Esophagus muscularis mucosa (tissue), 4 donors: ENCODE measurements at places on chromosomes 6 and 20. TPM values are rescaled to one million over a fixed set of nuclear protein-coding genes. Genes with fewer than 3 reads are reported as not detected.

DNA sequence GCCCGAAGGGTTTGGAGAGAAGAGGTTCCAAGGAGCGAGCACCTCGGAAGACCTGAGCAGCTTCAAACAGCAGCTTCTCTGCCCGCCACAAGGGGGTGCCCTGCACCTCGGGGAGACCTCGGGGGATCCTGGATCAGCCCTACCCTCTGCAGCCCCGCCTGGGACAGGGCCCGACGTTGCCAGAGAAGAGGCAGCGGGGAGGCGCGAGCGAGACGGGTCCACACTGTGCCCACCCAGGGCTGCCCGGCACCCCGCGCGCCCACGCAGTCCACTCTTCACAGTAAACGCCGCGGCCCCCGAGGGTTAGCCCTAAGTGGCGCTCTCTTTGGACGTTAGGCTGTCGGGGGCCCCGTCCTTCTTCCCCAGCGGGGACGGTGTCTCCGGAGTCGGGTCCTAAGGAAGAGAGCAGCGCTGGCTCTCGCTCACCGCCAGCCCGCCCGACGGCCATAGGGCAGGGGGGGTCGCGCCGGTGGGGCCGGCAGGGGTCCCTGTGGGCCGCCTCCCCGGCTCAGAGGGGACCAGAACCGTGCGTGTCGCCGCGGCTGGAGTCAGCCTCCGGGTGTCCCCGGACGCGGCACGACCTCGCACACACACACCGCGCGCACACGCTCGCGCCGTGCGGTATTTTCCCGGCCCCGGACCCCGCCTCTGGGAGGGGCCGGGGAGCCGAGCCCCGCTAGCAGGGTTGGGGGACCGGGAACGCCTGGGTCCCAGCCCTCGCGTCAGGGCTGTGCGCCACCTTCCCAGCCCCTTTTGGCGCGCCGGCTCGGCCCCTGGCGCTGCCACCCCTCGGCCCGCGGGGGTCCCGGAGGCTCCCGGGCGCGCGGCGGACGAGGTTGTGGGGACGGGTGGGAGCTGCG lies 929 bp downstream of the CDH22 start:
- no peak for DNase-seq

The PSORS1C2 gene
- total RNA-seq = not detected

The COL11A2 gene
- total RNA-seq = not detected

GRCh38 chr20:64036346-64037198 lies 590 bp downstream of the C20orf204 start:
- no peak for DNase-seq

The PI16 gene
- total RNA-seq = 57.0 TPM

- no peak for DNase-seq
Observed at GRCh38 chr6:105600336-105601260, 197.7 kb upstream of the PREP start.

The PDYN gene
- total RNA-seq = not detected

DNA sequence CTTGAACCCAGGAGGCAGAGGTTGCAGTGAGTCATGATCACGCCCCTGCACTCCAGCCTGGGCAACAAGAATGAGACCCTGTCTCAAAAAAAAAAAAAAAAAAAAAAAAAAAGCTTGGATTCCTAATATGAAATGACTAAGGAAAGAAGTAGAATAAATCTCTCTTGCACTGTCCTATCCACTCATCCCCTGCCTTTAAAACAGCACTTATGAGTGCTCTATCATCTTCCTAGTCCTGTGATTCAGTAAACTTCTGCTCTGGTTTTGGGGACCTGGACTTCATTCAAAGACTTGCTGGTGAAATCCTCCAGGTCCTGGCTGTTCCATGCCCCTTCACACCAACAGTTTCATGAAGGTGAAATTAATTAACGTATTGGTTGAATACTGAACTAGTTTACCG lies 29.6 kb downstream of the TNFAIP3 start:
- no peak for DNase-seq

DNA sequence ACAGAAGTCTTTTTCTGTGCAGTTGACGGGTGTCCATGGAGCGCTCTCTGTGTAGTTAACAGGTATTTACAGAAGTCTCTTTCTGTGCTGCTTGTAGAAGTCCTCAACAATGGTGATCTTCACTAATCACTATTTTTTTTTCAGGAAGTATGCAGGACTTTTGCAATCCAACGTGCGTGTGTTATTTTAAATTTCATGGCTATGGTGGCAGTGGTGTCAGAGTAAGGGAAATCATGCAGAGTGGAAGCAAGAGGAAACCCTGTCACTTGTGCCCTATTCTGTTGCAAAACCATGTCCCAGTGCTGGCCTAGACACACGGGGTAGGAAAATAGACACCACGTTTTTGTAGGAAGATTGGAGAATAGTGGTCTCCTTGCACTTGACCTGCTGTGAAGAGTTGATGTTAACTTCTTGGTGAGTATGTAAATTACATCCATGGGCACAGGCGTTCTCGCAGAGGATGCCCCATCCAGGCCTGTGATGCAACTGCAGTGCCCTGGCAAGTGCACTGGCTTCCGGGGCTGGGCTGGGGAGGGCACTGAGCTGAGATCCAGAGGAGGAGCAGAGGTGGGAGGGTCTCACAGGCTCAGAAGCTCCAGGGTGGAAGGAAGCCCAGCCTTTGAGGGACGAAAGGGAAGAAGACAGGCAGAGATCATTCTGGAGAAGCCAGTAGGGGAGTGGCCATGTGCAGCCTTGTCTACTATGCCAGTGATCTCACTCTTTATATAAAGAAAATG lies 146.5 kb downstream of the SYCP2 start:
- peak; percentile 84 for DNase-seq

The PRND gene
- total RNA-seq = not detected

- no peak for DNase-seq
Observed at GRCh38 chr6:33610779-33611732, 10.1 kb upstream of the ITPR3 start.

DNA sequence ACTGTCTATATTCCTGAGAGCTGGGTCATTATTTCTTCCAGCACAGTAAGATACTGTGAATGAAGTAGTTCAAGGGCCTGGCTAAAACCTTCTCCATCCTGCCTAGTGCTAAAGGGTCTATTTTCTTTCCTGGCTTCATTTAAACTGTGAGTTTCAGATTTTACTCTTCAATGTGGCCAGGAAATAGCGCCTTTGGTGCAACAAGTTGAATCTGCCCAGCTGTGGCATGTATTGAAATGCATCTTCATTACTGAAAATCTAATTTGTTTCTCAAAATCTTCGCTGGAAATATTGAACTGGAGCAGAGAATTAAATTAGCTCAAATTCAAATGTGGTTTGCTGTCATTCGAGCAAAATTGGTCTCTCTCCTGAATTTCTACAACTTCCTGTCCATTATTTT lies 114.6 kb upstream of the KCNG1 start:
- DNase-seq = no peak

DNA sequence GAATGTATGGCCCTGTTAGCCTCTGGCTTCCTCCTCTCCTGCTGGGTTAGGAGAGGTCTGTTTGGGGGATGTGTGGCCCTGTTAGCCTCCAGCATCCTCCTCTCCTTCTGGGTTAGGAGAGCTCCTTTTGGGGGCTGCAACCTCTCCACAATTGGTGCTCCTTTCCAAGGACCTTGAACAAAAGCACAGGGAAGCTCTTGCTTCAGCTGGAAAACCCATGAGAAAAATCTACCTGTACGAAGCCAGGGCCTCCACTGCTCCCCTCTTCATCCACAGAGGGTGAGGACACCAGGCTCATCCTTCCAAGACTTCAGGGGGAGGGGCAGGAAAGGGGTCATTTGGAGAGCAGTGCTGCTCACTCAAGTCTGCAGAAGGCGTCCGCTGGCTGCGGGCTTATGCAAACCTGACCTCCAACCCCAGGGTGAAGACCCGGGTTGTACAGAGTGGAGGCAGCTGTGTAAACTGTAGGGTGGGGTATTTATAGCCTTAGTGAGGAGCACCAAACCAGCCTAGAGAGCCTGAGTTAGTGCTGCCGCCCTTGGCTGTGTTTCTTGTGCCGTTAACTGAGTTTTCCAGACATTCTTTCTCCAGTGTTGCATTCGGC lies 62.1 kb downstream of the SLC24A3 start:
- DNase-seq = no peak

GRCh38 chr6:70445001-70445400 lies 31.7 kb downstream of the FAM135A start:
- no peak for DNase-seq

GRCh38 chr6:38572186-38572813 lies 67.4 kb downstream of the BTBD9 start:
- no peak for DNase-seq

DNA sequence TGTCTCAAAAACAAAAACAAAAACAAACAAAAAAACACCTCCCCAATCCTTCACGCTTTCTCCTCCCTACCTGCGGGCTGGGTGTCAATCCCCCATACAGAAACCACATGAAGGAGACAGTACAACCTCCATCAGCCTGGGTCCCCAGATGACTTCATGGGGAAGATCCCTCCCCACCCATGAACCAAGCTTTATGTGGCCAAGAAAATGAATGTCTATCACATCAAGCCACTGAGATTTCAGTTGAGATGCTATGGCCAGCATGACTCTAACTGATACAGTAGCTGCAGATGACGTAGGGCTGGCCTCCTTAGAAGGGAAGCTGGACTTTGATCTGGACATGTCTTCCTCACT lies 21.2 kb upstream of the BNIP5 start:
- no peak for DNase-seq

The VNN1 gene
- 0.57 TPM for total RNA-seq

DNA sequence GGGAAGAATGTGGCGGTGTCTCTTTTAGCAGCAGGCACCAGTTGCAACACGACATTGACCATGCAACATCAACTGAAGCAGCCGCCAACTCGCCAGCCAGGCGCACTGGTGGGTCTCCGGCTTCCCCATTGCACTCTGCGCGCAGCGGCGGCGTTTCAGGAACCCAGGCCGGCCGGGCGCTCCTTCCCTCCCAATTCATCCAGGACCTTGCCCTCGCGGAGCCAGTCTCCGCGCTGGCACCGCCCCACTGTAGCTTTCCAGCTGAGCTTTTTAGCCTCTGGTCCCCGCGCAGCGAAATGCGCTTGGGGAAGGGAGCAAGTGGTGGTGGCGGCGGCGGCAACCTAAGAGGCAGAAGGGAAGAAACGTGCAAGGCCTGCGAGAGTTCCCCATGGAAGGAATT lies 297.9 kb upstream of the RIMS1 start:
- no peak for DNase-seq

GRCh38 chr6:9346923-9347322 lies 911.6 kb upstream of the SLC35B3 start:
- no peak for DNase-seq

GRCh38 chr6:96116674-96117073 lies 100.9 kb downstream of the FUT9 start:
- no peak for DNase-seq
